NCI-H1694 (cell line): ENCODE measurements at places on chromosomes 11 and 22.

DNA sequence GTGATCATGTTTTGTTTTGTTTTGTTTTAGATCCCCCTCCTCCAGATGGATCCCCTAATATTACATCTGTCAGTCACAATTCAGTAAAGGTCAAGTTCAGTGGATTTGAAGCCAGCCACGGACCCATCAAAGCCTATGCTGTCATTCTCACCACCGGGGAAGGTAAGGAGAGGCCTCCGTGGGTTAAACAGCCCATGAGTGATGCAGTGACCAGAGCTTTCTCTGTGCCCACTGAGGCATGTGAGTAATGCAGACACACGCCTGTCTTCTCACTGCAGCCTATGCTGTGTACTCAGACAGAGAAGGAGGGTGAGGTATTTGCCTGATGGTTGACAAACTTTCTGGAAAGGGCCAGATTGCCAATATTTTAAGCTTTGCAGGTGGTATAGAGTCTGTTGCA is 73.7 kb upstream of the OR4B1 start:
- no peak for DNase-seq

DNA sequence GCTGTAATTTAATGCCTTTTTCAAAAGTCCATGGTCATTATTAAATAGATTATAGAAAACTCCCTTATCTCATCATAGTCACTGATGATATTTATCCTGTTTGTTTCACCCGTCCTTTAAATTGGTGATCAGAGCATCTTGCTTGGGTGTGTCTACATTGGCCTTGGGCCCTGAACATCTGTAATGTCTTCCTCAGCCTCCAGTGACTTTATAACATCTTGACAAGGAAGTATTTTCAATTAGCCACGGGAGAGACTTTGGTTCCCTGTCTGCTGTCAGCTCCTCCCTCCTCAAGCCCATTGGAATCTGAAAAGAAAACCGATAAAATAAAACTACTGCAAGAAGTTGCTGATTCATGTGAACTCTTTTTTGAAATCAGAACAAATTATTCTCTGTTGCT is 116.9 kb upstream of the TTC12 start:
- no peak for DNase-seq

DNA sequence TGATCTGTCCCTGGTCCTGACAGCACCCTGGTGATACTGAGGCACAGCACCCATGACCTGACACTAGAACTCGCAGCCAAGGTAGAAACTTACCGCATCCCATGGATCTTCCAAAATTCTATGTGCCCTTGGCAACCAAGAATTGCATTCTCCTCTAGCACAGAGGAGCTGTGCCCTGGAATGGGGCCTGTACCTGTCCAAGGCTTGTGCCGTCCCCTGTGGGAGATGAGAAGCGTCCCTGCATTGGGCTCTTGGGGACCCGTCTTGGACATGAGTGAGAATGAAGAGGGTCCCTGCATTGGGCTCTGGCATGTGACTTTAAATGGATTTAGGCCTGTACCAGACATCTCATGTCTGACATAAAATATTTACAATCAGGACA is 67.1 kb downstream of the GGTLC2 start:
- no peak for DNase-seq

- no peak for DNase-seq
These were observed 5.0 kb downstream of the ZP1 start for GRCh38 chr11:60872124-60872960.

DNA sequence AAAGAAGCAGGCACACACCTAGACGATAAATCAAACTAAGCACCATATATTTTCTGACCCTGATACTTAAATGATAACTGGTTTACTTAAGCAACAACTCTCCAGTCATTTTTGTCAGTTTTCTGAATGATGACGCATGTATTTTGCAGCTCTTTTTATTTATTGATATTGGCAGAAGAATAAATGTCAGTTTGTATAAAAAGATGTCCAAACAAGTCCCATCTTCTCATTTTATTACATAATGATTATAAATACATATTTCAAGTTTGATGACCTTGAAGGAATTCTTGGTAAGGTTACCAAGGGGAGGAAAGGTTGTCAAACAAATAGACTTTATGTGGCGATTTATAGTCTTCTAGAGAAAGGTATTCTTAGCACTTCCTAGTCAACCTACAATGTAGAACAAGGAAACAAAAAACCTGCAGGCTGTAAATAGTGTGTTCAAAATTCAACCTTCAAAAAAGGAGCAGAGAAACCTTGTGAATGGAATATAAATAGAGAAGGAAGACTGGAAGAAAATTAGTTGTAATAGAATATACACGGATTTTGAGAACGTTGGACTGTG is 190.7 kb downstream of the JRKL start:
- no peak for DNase-seq

- DNase-seq, result no peak
These were observed 8.6 kb downstream of the RCN1 start for GRCh38 chr11:32099516-32099915.

DNA sequence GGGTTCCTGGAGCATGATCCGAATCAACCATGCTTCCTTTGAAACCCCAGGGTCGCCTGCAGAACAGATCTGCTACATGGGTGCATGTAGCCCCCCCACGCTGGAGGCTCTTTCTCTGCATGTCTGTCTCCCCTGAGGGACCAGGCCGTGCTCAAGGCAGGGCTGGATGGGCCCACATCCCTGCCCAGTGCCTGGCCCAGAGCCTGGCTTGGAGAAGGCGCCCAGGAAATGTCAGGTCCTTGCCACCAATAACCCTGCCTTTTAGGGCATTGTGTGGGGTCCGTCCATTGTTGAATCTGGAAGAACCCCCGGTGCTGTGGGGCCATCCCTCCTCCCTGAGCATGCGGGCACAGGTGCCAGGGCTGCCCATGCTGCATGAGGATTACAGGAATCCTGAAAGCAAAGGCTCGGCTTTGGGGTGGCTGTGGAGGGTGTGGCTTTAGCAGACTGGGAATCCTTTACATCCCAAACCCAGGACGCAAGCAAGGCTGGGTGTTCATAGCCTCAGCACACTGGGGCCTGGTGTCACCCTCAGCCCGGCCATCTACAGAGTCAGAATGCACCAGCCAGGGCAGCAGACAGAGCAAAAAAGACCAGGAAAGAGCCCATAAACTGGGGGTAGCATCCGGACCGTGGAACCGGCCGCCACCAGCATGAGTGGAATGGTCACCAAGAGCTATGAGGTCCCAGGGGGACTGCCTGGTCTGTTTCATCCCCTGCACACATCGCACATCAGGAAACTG is 48.2 kb downstream of the RTL6 start:
- no peak for DNase-seq

GRCh38 chr22:22088658-22089458 is 106.3 kb upstream of the TOP3B start:
- no peak for DNase-seq

- no peak for DNase-seq
These were observed 126.3 kb downstream of the ARHGAP8 start for GRCh38 chr22:44878483-44879300.

- no peak for DNase-seq
These were observed 19.2 kb upstream of the PLET1 start for GRCh38 chr11:112279901-112280267.

GRCh38 chr22:38832005-38832978 is 11.5 kb downstream of the NPTXR start:
- DNase-seq, result peak; percentile 73

DNA sequence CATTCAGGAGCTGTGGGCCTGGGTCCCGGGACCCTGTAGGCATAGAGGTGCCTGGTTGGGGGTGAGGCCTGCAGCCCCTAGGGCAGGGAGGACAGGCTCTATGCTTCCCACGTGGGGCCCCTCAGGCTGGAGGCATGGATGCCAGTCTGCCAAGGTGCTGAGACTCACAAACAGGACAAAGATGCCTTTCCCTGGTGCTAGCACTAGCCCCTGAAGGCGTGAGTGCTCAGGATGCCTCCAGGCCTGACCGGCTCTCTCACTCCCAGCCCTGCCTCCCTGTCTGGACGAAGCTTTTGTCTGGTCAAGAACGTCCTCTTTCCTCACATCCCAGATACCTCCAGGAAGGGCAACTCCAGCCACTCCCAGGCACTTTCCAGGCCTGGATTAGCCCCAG is 2.1 kb downstream of the CDC42BPG start:
- DNase-seq, result no peak

- DNase-seq, result no peak
These were observed 43.8 kb upstream of the JAM3 start for GRCh38 chr11:134025082-134025429.

GRCh38 chr11:79117488-79117887 is 323.3 kb downstream of the TENM4 start:
- DNase-seq, result no peak

DNA sequence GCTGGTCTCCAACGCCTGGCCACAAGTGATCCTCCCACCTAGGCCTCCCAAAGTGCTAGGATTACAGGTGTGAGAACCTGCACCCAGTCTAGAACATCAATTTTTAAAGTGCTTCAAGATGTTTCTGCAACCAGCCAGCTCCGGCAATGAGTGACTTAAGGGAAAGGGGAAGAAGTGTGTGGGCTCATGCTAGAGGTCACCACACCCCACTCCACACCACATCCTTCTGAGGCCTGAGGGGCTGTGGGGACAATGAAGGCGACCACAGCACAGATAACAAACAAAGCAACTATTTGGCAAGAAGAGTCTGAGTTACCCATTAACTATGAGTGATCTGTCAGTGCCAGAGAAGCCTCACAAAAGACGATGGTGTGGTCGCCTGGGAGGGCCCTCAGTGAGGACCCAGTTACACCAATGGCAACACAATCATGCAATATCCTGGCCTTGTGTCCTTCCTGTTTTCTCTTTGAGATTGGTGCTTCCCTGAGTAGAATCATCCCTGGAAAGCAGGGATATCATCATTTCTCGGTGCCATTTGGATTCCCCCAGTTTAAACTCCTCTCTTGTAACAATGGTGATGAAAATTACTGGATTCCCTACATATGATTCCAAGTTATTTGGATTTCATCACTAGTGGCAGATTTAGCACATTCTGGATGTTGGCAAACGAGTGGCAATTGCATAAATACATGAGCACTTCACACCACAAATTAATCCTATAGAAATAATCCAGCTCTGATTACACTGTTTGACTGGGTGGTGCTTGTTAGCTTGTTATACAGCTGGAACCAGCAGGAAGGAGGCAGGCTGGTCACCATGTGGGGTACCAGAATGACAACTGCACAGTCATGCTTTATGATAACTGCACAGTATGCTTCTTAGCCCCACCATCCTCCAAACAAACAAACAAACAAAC is 18.4 kb downstream of the ABTB2 start:
- DNase-seq, result no peak

DNA sequence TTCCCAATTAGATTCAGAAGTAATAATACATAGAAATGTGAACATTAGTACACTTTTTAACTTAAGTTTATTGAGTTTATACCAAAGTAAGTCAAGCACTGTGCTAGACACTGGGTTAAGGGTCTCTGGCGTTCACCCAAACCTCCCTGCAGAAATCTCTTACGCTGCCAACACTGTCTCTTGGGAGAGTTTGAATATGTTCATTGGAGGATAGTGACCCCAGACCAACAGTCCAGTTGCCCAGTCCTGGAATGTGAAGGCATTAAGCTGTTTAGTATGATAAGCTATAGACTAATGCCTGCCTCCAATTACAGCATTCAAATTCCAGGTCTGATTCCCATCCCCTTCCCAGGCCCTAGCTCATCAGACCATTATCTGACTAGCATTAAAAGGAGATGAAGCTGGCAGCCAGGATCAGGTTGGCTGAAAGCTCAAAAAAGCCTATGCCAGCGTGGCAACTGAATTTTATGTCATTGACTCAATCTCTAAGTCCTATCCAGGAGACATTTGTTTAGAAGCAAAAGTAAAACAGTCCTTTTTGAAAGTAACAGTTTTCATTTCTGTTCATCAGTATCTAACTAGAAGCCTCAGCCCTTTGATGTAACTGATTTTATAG is 77.8 kb downstream of the SFI1 start:
- no peak for DNase-seq

DNA sequence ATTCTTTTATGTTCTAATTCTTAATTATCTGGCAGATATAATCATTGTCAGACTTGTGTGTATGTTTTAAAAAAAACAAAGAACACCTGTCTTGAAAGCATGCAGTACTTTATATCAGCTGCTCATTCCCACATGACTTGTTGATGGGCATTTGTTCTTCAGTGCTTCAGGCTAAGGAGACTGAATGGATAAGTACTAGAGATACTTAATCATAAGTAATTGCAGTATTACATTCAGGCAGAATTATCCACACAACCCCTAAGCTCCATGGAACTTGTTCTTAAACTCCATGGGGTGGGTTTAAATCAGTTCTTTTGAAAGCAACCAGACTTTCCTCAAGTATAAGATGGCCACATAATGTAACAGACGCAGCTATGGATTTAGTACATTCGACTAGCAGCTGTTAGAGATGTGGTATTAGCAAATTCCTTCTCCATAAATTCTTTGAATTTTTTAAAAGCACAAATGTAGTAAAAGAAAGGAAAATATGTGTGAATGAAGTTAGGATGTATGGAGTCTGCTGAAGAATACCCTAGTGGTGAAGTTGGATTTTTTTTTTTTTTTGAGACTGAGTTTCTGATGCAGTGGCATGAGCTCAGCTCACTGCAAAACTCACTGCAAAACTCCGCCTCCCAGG is 3.0 kb downstream of the JAM3 start:
- DNase-seq, result no peak
